ENCODE measurements at places on chromosomes 7 and 10. TPM values are rescaled to one million over a fixed set of nuclear protein-coding genes. Genes with fewer than 3 reads are reported as not detected.

The PYROXD2 gene
- total RNA-seq, result 13.0 TPM

The CCDC172 gene
- not detected for total RNA-seq

The DDX50 gene
- total RNA-seq, result 26.1 TPM

The CDK1 gene
- 3.4 TPM for total RNA-seq

The CCL26 gene
- total RNA-seq, result 1.2 TPM

The RARRES2 gene
- total RNA-seq, result 259 TPM

The PSPH gene
- 10.1 TPM for total RNA-seq

The IQCE gene
- total RNA-seq, result 22.2 TPM

DNA sequence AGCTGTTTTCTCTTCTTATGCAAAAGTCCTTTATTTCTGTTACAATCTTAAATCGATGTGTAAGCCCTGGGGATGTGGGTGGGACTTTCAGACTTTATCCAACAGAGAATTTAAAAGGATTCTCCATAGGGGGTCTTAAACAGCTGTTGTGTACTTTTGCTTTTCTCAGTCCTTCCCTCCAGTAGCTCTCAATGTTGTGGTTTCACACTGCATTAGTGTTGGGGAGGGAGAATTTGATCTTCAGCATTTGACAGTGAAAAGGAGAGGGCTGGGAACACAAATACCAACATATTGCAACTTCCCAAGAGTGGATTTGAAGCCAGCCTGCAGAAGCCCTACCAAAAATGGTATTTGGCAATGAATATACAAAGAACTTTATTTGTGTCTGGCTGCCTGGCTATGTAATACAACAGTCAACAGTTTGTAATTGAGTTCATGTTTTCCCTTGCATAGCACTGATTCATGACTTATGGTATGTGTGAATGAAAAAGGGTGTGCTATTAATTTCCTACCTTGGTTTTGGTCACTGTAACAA is 80.1 kb upstream of the CAPZA2 start:
- H3K4me1 ChIP-seq, result peaks cover 14% of the 10 kb centered on the region
- no peaks in the 10 kb centered on the region for H3K27me3 ChIP-seq
- no peak overlapping the region for H3K27ac ChIP-seq
- H3K4me3 ChIP-seq, result no peak overlapping the region
- DNase-seq, result no peak
- H3K36me3 ChIP-seq, result no peaks in the 10 kb centered on the region

- H3K4me3 ChIP-seq, result no peak overlapping the region
- H3K27ac ChIP-seq, result no peak overlapping the region
- H3K4me1 ChIP-seq, result no peaks in the 10 kb centered on the region
- H3K27me3 ChIP-seq, result no peaks in the 10 kb centered on the region
Measured at GRCh38 chr7:81715984-81716588, 53.8 kb downstream of the HGF start.

DNA sequence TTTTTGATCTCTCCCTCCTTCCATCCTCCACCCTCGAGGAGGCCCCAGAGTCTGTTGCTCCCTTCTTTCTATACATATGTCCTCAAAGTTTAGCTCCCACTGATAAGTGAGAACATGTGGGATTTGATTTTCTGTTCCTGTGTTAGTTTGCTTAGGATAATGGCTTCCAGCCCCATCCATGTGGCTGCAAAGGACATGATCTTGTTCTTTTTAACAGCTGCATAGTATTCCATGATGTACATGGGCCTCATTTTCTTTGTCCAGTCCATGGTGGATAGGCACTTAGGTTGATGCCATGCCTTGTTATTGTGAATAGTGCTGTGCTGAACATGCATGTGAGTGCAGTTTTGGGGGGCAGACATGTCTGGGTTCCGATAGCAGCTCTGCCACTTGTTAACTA is 51.4 kb downstream of the GATA3 start:
- H3K27me3 ChIP-seq, result no peaks in the 10 kb centered on the region
- no peak overlapping the region for H3K4me3 ChIP-seq
- H3K27ac ChIP-seq, result no peak overlapping the region
- H3K36me3 ChIP-seq, result no peaks in the 10 kb centered on the region
- DNase-seq, result no peak

DNA sequence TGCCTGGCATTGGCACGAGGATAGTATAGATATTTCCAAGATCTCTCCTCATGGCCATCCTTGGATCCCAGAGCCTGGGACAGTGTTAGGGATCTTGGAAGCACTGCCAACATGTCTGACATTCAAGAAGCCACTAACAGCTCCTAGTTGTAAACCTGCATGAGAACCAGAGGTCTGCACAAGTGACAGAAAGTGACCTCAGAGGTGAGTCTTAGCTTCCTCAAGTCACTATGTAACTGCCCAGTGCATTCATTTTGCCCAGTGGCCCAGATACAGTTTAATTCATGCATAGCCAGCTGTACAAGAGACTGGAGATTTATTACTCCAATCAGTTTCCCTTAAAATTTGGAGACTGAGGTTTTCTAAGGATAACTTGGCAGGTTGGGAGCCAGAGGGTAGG is 16.7 kb downstream of the SUGCT start:
- no peaks in the 10 kb centered on the region for H3K4me1 ChIP-seq
- H3K36me3 ChIP-seq, result no peaks in the 10 kb centered on the region
- DNase-seq, result no peak
- H3K27me3 ChIP-seq, result no peaks in the 10 kb centered on the region
- H3K4me3 ChIP-seq, result no peak overlapping the region
- H3K27ac ChIP-seq, result no peak overlapping the region

- no peak overlapping the region for H3K4me3 ChIP-seq
- H3K27me3 ChIP-seq, result no peaks in the 10 kb centered on the region
- no peak for DNase-seq
Measured at GRCh38 chr7:131546583-131547141, 9.8 kb downstream of the PODXL start.

GRCh38 chr10:61821693-61822092 is 79.8 kb upstream of the ARID5B start:
- no peak for DNase-seq
- no peak overlapping the region for H3K27ac ChIP-seq
- H3K4me3 ChIP-seq, result no peak overlapping the region

- H3K27me3 ChIP-seq, result no peaks in the 10 kb centered on the region
- H3K27ac ChIP-seq, result peak overlapping the region; percentile 6
- H3K4me3 ChIP-seq, result no peak overlapping the region
- no peak for DNase-seq
Measured at GRCh38 chr10:71259815-71260501, 47.6 kb downstream of the UNC5B start.

DNA sequence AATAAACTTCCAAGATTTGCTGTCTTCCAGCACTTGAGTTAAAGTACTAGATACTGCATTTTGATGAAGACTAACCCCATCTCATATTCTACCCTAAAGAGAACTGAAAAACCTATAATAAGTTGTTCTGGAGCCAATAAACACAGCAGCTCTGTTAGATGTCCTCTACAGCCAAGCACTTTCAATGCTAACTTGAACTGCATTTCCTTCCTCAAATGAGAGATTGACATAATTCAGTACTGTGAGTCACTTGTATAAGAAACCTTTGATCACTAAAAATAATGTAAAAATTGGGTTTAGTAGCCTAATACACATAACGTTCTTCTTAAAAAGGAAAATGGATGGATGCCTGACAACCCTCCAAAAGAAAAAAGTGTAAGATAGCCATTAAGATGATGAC is 81.3 kb downstream of the ITGB8 start:
- no peaks in the 10 kb centered on the region for H3K27me3 ChIP-seq
- H3K36me3 ChIP-seq, result no peaks in the 10 kb centered on the region
- peaks cover 12% of the 10 kb centered on the region for H3K4me1 ChIP-seq
- no peak for DNase-seq
- H3K27ac ChIP-seq, result no peak overlapping the region

DNA sequence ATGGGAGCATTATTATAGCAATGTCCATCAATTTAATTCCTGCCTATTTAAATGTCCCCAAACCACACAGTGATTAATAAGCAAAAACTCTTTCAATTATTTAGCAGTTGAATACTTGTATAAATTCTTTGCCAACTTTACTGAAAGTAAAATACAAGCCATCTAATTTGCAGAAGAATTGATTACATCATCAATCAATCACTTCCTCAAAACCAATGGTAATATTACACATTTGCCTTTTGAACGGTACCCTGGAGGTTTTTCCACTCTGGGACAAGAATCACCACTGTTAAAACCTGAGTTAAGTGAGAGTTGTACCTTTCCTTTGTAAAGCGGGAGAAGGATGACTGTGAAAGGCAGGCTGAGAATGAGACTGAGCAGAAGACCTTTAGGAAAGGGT is 93.0 kb downstream of the RNF133 start:
- no peak for DNase-seq
- no peaks in the 10 kb centered on the region for H3K36me3 ChIP-seq
- no peaks in the 10 kb centered on the region for H3K27me3 ChIP-seq
- H3K4me1 ChIP-seq, result no peaks in the 10 kb centered on the region
- H3K4me3 ChIP-seq, result no peak overlapping the region

- H3K4me1 ChIP-seq, result no peaks in the 10 kb centered on the region
- H3K4me3 ChIP-seq, result no peak overlapping the region
- no peak overlapping the region for H3K27ac ChIP-seq
- H3K27me3 ChIP-seq, result no peaks in the 10 kb centered on the region
Measured at GRCh38 chr10:5490698-5491464, 8.5 kb downstream of the CALML5 start.

DNA sequence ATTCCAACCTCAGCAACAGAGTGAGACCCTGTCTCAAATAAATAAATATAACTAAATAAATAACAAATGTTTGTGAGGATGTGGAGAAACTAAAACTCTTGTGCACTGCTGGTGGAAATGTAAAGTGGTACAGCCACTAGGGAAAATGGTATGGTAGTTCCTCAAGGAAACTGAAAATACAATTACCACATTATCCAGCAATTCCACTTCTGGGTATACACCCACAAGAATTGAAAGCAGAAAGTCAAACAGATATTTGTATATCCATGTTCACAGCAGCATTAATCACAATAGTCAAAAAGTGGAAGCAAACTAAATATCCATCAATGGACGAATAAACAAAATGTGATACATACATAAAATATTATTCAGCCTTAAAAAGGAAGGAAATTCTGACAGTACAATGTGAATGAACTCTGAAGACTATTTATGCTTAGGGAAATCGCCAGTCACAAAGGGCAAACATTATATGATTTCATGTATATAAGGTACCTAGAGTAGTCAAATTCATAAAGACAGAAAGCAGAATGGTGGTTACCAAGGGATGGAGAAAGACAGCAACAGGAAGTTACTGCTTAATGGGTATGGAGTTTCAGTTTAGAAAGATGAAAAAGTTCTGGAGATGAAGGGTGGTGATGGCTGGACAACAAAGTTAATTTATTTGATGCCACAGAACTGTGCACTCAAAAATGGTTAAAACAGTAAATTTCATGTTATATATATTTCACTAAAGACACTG is 9.8 kb downstream of the ARHGAP12 start:
- no peak overlapping the region for H3K4me3 ChIP-seq
- no peak overlapping the region for H3K27ac ChIP-seq
- peaks cover 1% of the 10 kb centered on the region for H3K4me1 ChIP-seq
- no peak for DNase-seq
- no peaks in the 10 kb centered on the region for H3K36me3 ChIP-seq

DNA sequence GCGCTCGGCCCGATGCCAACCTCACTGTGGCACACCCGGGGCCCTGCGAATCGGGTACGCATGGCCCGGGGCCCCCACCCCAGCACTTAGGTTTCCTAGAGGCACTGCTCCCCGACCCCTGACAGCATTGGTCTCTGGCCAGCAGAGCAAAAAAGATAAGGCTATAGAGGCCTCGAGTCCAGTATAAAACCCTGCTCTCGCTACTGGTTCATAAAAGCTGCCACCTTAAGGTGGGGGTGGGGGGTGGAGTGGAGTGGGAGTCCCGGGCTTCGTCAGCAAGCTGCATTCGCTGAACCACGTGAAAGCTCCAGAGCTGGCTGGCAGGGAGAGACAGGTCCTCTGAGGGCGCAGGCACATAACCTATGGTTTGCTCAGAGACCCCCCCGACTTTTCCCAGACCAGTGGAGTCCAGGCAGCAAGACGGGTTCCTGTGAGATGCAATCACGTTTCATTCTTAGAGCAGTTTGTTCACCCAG is 1.3 kb downstream of the KAZALD1 start:
- no peak for DNase-seq
- peaks cover 54% of the 10 kb centered on the region for H3K4me1 ChIP-seq

DNA sequence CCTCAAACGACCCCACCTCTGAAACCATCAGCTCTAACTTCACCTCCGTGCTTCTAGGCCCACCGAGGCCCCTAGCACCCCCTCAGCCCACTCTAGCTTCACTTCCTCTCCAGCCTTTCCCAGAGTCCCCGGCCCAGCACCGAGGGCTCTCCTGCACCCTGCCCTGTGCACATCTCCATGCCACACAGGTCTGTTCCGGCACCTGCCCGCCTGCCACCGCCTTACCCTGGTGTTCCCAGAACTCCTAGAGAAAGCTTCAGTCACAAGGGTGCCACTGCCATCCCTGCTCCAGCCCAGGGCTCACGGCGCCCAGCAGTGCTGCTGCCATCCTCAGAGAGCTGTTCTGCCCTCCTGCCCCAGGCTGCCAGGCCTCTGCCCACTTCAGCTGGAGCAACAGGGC is 61.3 kb upstream of the INSIG1 start:
- no peaks in the 10 kb centered on the region for H3K4me1 ChIP-seq
- no peak overlapping the region for H3K4me3 ChIP-seq
- no peaks in the 10 kb centered on the region for H3K36me3 ChIP-seq
- no peaks in the 10 kb centered on the region for H3K27me3 ChIP-seq
- H3K27ac ChIP-seq, result no peak overlapping the region

DNA sequence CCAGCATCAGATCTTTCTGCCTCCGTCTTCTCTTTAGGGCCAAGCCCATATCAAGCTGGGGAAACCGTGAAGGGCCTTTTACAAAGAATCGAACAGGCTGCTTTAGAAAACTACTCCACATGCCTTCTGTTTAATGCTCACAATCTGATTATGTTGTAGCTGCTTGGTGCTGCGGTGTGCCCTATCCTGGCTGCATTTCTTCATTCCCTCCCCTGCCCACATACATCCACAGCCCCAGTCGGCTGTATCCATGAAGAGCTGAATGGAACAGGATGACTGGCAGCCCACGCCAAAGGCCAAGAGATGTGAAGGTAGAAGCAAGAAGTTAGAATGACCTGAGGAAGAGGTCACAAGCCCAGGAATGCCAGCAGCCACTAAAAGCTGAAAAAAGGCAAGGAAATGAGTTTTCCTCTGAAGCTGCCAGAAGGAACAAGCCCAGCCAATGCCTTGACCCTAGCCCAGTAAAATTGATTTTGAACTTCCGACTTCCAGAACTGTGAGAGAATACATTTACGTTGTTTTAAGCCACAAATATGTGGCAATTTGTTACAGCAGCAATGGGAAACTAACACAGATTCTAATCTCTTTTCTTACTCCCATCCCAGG is 22.2 kb downstream of the TAS2R41 start:
- no peaks in the 10 kb centered on the region for H3K27me3 ChIP-seq
- no peaks in the 10 kb centered on the region for H3K36me3 ChIP-seq
- DNase-seq, result no peak
